ENCODE measurements at places on chromosomes 1 and 21.

DNA sequence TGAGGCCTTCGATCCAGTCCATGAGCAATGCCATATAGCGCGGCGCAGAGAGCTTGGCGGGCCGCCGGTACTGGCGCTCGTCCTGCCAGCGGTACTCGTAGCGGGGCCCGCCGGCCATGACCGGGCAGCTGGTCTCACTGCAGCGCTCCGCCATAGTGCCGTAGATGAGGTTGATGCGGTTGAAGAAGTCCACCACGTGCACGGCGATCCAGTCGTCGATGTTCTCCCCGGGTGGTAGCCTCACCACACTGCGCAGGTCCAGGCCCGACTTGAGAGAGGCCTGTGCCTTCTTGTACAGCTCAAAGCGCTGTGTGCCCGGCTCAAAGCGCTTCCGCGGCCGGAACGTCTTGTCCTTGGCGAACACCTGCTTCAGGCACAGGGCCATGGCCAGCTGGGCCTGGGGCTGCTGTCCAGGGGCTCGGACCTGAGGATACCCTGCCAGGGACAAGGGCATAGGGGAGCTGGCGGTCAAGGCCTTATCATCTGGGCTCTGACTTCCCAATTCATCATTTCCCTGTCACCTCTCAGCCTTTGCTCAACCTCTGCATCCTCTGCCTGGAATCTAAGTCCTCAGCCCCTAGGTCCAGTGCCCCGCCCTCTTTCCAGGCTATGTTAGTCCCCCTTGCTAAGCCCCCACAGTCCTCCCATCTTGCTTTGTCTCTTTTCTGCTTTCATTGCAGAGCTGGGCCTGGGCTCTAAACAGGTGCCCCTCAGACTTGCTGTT is 3.5 kb downstream of the MOB3C start:
- DNase-seq = no peak

GRCh38 chr1:110538075-110538474 is 19.1 kb upstream of the KCNA10 start:
- no peak for DNase-seq

- no peak for DNase-seq
Observed at GRCh38 chr1:202323731-202324130, 18.0 kb downstream of the UBE2T start.

GRCh38 chr1:211908453-211908852 is 77.9 kb upstream of the LPGAT1 start:
- DNase-seq = no peak

DNA sequence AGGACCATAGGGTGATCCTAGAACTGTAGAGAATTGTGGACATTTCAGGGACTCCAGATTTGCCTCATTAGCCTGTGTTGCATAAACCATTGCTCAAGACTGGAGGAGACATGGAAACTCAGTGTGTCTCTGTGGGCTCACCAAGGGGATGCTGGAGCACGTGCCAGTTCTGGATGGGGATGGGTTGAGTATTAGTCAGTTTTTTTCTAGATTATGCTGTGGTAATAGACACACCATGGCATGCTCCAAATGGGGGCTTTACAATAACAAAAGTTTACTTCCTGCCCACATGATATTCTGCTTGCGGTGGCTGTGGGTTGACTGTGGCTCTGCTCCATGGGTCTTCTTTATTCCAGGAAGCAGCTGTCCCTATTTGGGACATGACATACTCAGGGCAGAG is 125.4 kb downstream of the FOXD2 start:
- DNase-seq = no peak

DNA sequence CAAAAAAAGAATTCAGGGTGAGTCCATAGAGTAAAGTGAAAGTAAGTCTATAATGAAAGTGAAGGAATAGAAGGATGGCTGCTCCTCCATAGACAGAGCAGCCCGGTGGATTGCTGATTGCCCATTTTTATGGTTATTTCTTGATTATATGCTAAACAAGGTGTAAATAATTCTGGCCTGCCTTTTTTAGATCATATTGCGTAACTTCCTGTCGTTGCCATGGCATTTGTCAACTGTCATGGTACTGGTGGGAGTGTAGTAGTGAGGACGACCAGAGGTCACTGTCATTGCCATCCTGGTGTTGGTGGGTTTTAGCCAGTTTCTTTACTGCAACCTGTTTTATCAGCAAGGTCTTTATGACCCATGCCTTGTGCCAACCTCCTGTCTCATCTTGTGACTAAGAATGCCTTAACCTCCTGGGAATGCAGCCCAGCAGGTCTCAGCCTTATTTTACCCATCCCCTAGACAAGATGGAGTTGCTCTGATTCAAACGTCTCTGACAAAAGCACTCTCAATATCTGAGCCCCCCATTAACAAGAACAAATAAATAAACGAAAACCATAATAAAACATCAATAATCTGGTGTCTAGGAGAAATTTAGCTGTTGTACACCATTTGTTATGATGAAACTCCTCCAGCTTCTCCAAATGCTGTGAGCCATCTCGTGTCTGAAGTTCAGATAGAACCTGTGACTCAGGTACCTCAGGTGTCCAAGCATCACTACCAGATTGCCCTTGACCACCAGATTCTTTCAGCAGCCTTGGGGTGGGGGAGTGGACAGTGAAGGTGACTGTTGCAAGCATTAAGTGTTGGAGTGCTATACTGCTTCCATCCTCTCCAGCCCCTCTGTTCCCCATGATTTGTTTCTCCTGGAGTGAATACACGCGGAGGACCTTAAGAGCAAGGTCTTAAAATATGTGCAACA is 36.0 kb downstream of the EBNA1BP2 start:
- DNase-seq = peak; percentile 44

- peak; percentile 53 for DNase-seq
Observed at GRCh38 chr1:113784104-113784779, 25.0 kb upstream of the PHTF1 start.
